ENCODE measurements at places on chromosomes 12 and 14.
A peak's percentile ranks its signal among the peaks of the same experiment; 100 is the strongest.

DNA sequence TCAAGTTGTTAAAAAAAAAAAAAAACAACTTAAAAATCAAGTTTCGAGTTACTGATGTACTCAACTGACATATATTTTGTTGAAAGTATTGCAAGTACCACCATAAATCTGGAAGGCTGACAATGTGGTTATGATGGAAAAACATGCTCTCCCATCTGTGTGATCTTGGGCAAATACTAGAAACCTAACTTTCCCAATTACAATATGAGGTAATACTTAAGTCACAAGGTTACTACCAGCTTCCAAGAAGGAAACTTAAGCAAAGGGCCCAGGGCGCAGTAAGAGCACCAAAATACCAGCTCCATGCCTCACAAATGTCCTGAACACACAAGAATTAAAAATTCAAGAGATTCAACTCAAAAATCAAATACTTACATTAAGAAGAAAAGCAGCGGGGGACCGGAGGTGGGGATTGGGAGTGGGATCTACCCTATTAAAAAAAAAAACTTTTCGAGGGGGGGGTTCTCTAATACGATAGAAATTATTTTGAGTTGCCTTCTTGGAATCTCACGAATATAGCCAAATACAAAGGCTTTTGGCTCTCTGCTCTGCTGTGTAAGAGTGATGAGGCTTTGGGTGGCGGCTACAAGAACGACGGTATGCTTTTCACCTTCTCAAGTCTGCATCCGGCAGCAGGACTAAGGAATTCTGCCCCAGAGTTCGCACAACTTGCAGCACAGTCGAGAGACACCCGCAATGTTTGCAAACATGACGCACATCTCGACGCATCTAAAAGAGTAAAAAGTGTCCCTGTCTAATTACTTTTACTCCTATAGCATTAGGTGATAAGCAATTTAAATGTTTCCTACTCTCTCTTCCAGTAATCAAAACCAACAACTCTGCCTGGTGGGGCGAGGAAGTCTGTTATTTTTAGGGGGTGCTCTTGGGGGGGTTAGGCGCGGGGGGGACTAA is 1.1 kb downstream of the SAV1 start:
- DNase-seq = peak; percentile 56

GRCh38 chr14:99320621-99321235 is 48.7 kb upstream of the BCL11B start:
- no peak for DNase-seq

GRCh38 chr14:64825509-64825908 is 54.2 kb downstream of the SPTB start:
- DNase-seq = no peak

DNA sequence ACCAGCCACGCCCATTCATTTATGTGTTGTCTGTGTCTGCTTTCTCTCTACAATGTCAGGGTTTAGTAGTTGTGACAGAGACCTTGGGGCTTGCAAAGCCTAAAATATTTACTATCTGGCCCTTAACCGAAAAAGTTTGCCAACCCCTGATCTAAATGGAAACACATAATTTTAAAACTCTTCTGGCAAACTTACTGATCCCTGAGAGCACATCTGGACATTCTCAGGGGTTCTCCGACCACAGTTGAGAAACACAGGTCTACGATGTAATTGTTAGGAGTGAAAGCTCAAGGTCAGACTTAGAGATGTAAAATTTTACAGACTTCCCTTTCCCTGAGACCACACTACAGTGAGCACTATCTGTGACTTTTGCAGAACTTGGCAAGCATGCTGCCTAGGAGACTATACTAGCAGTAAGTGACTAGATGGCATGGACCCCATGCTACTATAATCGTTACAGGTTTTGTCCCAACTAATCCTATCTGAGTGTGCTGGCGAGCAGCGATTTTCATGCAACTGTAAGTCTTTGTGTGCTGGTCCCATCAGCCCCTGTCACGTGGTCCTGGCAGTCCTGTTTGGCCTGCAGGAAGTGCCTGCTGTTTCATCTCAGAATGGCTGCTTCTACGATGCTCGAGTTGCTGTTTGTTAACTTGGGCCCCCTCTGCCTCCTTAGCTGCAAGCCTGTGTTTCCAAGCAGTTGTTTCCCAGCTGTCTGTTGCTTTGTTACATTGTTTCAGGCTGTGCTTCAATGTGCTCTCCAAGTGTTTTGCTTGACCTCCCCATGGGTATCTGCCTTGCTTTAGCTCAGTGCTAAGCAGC is 21.6 kb downstream of the TMTC2 start:
- peak; percentile 4 for DNase-seq

DNA sequence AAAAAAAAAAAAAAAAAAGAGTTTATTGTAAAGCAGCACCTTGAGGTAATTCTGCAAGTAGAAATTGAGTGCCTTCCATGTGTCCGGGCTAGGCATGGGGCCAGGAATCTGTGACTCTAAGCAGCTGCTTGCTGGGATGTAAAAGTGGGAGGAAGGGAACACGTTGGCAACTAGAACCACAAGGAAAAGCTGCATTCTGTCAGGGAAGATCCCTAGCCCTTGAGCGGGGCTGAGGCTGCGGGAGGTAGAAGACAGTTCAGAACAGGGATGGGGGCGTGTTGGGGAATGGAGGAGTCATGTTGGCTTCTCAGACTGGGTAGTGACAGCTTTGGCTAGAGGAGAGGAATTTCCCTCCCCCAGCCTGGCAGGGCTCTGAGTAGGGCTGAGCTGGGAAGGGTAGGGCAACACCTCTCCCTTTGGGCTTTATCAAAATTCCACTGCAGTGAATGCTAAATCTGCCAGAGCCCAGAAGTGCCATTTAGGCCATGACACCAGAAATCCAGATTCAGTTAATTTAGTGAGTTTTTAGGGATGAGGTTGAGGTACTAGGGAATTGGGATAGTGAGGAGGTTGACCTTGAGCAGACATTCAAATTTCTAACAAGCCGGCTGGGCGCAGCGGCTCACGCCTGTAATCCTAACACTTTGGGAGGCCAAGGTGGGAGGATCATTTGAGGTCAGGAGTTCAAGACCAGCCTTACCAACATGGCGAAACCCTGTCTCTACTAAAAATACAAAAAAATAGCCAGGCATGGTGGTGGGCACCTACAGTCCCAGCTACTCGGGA is 3.4 kb upstream of the TRAFD1 start:
- peak; percentile 85 for DNase-seq

GRCh38 chr14:35161231-35161630 is 38.9 kb downstream of the PRORP start:
- no peak for DNase-seq

GRCh38 chr12:85713373-85713772 is 122.8 kb downstream of the RASSF9 start:
- DNase-seq = peak; percentile 4

DNA sequence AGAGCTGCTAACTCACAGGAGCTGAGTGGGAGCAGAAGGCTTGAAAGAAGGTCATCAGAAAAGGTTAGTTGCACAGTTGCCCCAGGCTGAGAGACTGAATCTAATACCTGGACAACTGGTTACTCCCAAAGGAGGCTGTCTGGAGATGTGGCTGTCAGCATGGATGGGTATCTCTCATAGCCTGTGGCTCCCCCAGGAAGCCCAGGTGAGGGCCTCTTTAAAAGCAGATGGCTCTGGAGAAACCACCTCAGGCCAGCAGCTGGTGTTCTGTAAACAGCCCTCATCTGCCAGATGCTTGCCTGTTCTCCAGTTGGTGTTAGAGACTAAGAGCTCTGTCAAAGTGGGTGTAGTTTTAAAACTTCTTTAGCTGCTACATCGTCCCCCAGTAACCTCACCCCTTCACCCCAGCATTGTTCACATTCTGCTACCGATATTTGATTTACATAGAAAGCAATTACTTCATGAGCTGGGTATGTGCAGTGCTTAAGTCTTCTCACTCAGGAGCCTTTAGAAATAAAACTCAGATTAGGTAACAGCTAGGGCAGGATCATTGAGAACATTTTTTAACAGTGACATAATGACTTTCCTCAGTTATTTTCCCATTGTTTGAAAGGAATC is 25.8 kb downstream of the DACT1 start:
- peak; percentile 81 for DNase-seq

- peak; percentile 27 for DNase-seq
These were observed 508 bp upstream of the KCNH5 start for GRCh38 chr14:63045612-63046320.

DNA sequence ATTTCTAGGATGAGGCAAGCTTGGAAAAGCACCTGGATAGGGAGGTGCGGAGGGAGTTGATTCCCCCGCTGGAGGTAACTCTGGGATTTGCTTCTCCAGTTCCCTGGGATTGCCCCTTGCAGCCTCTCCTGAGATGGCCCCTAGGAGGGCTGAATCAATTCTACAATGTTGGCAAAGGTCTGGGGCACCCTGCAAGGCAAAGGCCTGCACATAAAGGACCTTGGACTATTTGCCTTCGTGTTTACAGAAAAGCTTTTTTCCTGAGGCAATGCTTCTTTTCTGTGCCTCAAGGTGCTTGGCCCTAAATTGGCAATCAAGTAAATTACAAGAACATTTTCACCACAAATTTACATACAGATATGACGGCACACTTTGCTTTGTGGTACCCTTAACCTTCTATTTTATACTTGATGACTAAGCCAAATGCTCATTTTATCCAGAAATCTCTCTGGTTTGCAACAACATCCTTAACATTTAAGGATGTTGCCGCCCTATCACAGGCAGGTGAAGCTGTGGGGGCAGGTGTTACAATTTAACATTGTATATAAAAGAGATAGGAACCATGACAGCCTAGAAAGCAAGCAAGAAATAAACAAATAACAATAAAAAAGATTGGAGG is 40.3 kb downstream of the TIMELESS start:
- DNase-seq = no peak

- DNase-seq = no peak
These were observed 1.4 kb downstream of the BCL11B start for GRCh38 chr14:99270458-99271220.

DNA sequence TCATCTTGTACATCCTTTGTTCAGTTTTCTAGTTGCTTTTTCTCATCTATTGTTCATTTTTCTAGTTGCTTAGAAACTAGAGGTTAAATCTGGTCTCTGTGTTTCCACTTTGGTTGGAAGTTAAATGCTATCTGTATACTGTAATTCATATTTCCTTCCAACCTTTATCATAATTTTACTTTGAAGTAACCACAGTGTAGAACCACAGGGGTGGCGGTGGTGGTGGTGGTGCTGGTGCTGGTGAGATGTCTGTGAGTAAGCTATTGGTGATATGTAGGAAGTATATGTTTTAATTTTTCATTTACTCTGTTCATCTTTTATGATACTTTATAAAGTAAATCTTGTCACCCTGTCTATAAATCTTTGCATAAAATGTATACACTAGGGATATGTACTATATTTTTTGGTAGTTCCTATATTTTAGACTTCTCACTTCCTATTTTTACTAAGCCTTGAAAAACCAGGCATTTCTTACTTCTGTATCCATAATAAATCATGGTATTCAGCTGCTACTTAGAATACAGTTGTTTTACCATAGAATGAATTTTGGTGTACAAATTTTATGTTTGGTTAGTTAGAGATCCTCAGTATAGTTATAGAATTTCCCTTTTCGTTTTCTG is 31.9 kb downstream of the CCDC91 start:
- DNase-seq = no peak

GRCh38 chr12:42428850-42429249 is 102.9 kb downstream of the PPHLN1 start:
- no peak for DNase-seq

- no peak for DNase-seq
These were observed 4.5 kb downstream of the DDHD1 start for GRCh38 chr14:53148671-53149070.

DNA sequence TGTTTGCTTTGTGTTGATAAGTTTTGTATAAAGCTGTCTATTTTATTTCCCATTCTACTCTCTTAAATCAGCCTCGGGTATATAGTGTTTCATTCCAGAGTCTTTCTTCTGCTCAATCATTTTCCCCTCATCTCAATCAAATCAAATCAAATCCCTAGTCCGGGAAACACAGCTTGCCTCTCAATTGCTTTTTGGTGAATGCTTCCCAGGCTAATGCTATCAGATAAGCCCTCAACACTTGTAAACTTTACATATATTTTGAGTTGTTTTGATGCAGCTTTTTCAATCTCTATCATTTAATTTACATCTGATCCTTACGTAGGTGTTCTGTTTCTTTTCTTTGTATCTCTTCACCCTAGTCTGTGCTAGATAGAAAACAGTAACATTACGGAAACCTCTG is 416.7 kb upstream of the PDE3A start:
- no peak for DNase-seq

DNA sequence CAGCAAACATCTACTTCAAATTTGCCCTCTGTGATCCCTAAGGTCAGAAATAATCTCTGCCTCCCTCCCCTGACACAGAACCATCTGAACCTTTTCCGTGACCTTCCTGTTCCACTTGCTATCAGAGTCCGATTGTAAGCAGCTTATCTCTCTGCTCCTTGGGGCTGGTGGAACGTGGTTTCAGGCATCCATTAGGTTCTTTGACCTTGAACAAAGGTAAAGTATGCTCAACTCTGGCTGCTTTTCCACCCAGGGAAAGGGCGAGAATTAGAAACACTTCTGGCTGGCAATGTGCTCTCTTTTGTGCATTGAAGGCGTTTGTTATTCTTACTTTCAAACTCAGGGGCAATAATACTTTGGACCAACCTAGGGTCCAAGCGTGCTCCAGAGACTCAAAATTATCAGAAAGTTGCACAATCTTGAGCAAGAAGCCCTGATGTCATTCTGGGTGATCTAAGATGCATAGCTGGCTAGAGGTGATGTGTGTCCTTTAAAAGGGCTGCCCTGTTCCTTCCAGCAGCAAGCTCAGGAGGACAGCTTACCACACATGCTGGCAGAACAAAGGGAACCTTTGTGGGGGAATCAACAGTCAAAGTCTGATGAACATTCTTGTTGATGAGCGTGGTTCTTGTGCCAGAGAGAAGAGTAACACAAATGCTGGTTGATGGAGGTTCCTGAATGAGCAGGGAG is 29.8 kb downstream of the ADGRD1 start:
- no peak for DNase-seq

- no peak for DNase-seq
These were observed 1334.1 kb downstream of the FSCB start for GRCh38 chr14:43172899-43173548.

- DNase-seq = no peak
These were observed 13.2 kb downstream of the PNP start for GRCh38 chr14:20482382-20482781.

GRCh38 chr14:20530771-20531571 is 25.6 kb downstream of the RNASE10 start:
- peak; percentile 72 for DNase-seq

DNA sequence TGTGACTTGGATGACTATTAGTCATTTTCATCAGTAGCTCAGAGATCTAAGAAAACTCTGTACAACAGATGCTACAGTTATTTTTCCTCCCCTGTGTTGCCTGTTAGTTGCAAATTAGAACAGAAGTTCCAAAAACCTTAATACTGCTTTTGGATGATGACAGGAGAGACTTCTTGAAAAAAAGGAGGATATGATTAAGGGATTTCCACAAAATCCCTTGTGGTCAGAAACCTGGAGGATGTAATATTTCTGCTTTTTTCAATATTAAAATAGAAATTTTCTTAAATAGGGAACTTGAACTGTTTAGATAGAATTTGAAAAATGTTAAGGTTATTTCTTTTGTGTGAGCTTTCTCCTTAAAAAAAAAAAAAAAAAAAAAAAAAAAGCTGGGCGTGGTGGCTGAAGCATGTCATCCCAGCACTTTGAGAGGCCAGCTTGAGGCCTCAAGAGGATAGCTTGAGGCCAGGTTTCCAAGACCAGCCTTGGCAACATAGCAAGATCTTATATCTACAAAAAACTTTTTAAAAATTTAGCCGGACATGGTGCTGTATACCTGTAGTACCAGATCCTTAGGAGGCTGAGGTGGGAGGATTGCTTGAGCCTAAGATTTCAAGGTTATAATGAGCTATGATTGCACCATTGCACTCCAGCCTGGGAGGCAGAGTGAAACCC is 14.1 kb downstream of the CMAS start:
- no peak for DNase-seq

- DNase-seq = no peak
These were observed 186.2 kb upstream of the C14orf180 start for GRCh38 chr14:104393199-104393897.

Data from fibroblast of skin of scalp (primary cell).